Glomerular endothelial cell (primary cell): ENCODE measurements at places on chromosomes 5 and 9. TPM values are rescaled to one million over a fixed set of nuclear protein-coding genes. Genes with fewer than 3 reads are reported as not detected.

DNA sequence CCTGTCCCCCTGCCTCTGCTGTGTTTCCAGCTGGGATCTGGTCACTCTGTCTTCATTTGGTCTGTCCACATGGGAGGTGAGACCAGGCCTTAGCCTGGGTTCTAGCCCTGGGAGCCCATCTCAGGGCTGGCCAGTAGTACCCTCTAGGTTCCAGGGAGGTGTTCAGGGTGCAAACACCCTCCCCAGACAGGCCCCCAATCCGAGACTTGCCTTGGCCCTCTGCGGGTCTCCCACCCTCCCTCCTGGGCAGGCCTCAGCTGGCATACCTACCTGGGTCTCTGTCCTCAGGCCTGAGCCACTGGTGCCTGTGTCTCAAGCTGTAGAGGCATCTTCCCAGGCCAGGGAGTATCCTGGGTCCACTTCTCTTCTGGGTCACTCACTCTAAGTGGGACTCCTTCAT, 925 bp upstream of the SAPCD2 start:
- no peak for DNase-seq

The KLHL9 gene
- total RNA-seq = 29.3 and 31.4 TPM in 2 replicates

GRCh38 chr9:92236915-92237314, 56.6 kb downstream of the IARS1 start:
- DNase-seq = no peak

- DNase-seq = no peak
These were observed 246.6 kb upstream of the ANKRD55 start for GRCh38 chr5:56479696-56480077.

DNA sequence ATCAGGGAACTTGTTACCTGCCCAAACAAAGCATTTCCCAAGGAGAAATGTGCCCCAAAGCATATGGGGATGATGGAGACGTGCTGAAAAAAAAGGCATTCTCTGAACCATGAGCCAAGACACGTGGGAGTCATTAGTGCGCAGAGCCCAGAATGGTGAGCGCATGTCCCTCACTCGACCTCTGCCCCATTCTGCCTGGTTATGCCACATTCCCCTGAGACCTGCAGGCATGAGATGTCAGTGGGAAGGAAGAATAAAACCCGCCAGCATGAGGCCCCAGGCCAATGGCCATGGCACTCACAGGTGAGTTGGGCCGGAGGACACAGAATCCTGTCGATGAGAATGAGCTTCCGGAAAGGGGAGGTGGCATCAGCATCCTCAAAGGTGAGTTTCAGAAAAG, 228.9 kb downstream of the CDK5RAP2 start:
- DNase-seq = no peak

The KIF24 gene
- 0.63 and 1.8 TPM in 2 replicates for total RNA-seq

- DNase-seq = no peak
These were observed 119.8 kb downstream of the LPAR1 start for GRCh38 chr9:110918316-110919049.

The CCNJL gene
- total RNA-seq = 18.5 and 23.2 TPM in 2 replicates
